ENCODE measurements at places on chromosomes 16 and 17.

DNA sequence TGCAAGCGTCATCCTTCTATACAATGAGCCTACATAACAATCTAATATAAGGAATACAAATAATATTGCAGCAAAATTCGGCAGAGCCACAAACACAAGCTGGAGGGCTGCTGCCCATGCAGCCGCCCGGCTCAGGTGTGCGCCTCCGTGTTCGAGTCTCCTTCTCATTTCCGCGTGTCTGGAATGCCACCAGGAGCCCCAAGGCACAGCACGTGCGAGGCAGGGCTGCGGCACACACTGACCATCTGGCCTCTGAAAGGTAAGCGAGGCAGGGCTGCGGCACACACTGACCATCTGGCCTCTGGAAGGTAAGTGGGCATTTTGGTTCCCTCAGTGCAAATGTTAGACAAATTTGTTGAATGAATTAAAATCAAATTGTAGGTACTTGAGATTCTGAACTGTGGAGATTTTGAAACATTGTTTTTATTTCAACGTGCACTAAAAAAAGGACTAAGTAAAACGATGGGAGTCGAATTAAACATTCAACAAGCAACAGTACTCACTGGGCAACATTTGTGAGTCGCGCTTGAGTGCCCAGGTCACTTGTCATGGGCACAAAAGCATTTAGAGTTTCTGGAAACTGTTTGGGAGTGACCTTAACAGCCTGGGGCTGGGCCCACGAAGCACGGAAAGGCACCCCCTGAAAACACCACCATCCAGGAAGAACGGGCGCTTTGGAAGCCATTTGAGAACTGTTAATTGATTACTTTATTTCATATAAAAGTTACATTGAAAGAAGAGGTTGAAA lies 37.4 kb downstream of the ZDHHC7 start:
- DNase-seq = no peak

DNA sequence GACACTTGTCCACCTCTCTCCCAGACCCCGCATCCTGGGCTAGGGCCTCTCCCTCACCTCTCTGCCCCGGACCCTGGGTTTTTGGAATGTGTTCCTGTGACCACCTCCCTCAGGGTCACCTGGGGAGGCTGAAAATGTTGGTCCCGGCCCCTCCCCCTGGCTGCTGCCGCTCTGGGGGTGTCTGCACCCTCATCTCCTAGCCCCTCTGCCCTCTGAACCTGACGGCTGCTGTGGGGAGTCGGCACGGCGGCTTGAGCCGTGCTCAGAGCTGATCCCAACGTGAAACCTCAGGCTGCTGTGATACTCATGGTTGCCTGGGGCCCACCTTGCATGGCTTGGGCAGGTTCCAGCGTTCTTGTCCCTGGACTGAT lies 42.8 kb downstream of the ADCY7 start:
- no peak for DNase-seq

GRCh38 chr16:52800432-52800831 lies 252.3 kb downstream of the CHD9NB start:
- DNase-seq = no peak

- no peak for DNase-seq
These were observed 211.4 kb downstream of the BCAS3 start for GRCh38 chr17:60888812-60889709.

GRCh38 chr17:11292491-11292890 lies 51.5 kb downstream of the SHISA6 start:
- no peak for DNase-seq

DNA sequence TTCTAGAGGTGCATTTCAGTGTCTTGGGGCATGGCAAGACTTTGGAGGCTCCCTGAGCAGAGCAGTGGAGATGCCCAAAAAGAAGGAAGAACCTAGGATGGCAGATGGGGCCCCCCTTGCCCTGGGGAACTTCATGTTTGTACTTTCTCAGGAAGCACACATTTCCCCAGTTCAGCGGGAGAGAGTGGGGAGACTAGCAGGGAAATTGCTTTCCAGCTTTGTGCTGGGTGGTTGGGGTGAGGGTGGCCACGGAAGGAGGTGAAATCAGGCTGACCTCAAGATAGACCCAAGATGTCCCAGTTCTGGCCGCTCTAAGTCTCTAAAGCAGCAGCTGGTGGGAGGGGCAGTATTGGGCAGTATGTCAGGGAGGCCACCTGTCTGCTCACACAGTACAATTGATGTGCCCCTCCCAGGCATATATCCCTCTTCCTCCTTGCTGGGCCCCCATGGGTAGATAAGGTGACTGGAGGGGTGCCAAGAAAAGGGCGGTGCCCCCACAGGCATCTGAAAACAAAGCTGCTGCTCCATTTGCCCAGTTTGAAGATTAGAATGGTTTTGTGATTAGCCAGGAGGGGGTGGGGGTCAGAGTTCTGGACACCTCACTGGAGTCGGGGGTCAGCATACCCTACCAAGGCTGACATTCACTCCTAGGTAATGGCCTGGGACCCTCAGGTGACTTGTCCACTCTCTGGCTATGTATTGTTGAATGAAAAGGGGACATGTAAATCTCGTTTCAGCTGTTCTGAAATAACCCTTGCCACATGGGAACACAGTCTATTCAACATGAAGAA lies 17.1 kb upstream of the NAGLU start:
- DNase-seq = no peak

DNA sequence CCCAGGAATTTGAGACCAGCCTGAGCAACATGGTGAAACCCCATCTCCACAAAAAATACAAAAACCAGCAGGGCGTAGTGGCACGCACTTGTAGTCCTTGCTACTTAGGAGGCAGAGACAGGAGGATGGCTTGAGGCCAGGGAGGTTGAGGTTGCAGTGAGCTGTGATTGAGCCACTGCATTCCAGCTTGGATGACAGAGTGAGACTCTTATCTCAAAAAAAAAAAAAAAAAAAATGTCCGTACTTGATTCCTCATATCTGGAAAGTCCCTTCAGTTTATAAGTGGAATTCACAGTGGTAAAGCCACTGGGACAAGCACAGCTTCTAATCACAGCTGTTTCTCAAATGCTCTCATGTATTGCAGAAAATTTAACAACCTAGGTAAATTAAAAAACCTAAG lies 78.6 kb upstream of the CREBBP start:
- no peak for DNase-seq

DNA sequence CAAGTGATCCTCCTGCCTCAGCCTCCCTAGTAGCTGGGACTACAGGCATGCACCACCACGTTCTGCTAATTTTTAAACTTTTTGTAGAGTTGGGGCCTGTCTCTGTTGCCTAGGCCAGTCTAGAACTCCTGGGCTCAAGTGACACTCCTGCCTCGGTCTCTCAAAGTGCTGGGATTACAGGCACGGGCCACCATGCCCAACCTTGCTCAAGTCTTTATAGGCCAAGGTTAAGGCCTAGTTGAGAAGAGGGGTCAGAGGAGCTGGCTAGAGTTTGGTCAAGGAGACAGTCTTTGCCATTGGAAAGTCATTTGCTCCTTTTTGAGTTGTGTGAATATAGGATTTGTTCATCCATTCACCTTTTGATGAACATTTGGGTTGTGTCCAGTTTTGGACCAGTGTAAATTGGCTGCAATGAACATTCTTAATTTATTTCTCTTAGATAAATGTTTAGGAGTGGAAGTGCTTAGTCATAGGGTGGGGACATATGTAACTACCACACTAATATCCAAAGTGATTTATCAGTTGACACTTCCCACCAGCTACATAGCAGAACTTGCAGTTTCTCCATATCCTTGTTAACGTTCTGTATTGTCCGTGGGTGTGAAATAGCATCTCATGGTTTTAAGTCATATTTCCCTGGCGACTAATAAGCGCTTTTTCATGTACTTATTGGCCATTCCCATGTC lies 30.7 kb upstream of the ARHGAP17 start:
- no peak for DNase-seq

DNA sequence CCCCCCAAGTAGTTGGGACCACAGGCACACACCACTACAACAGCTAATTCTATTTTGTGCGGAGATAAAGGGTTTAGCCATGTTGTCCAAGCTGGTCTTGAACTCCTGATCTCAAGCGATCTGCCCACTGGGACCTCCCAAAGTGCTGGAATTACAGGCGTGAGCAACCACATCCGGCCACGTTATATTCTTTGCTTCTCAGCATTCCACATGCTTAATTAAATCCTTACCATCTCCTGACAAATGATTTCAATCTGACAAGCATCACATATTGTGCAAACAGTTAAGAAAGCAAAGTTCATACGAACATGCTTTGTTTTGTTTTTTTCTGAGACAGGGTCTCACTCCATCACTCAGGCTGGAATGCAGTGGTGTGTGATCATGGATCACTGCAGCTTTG lies 18.2 kb downstream of the HIGD1B start:
- no peak for DNase-seq

DNA sequence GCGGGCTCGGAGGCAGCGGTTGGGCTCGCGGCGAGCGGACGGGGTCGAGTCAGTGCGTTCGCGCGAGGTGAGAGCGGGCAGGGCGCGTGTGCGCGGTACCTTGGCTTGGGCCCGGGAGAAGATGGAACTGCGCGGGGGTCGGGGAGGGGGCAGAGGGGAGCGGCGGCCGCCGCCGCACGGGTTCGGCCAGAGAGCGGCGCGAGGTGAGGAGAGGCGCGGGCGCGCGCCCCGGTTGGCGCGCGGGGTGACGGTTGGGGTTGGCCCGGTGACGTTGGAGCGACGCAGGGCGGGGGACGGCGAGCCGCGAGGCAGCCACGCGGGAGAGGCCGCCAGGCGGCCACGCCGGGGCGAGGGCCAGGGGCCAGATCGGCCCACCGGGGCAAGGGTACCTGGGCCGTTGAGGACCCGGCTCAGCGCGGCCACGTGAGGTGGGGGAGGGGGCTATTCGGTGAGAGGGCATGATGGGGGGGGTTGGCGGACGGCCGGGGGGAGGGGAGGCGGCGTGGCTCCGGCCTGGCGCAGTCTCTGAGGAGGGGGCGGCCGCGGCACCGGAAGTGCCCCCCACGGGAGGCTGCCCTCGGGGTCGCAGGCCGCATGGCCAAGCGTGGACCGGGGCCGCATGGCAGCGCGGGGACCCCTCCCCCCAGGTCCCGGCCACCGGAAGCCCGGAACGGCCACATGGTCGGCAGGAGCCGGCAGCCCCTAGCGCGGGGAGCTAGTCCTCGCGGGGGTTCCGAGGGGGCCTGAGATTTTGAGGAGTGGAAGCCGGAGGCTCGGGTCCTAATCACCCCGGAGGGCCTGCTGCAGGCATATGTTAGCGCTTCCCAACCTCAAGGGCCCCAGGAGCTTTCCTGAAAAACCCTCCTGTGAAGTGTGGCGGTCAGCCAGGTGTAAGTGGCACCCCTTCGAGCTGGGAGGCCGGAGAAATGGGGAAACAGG lies 527 bp downstream of the EIF5A start:
- DNase-seq = peak; percentile 60

- no peak for DNase-seq
These were observed 361.6 kb downstream of the GRIN2A start for GRCh38 chr16:9820476-9821246.

DNA sequence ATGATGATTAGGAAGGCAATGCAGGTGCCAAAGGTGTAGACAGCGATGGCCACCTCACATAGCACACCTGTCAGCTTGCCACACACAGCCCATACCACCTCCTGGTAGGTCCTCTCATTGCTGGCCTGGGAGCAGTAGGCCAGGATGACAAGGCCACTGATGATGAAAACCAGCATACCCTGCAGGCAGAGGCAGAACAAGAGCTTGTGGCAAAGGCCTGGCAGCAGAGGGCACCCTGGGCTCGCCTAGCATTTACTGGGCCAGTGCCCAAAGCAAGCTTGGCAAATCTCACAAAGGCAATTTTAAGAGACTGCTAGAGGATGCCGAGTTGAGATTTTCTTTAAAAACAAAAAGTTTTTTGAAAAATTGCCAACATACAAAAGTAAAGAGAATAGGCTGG lies 5.9 kb downstream of the SLC38A7 start:
- DNase-seq = no peak

DNA sequence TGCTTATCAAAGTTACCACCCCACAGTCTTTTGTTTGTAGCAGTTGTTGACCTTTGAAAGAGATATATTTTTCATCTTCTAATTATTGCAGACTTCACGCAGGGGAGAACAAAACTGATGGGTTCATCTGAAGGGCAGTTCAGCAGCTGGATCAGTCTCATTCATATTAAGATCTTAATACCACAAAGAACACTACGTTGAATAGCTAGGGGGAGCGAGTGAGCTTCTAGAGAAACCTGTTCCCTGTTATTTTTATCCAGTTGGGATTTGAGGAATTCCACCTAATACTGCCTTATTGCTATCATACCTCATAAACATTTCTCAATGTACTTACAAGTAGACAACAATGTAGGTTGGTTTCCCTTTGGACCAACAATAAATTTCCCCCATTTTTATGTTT lies 306.1 kb upstream of the KIF2B start:
- DNase-seq = no peak

GRCh38 chr16:77306075-77306474 lies 106.9 kb downstream of the SYCE1L start:
- DNase-seq = no peak

DNA sequence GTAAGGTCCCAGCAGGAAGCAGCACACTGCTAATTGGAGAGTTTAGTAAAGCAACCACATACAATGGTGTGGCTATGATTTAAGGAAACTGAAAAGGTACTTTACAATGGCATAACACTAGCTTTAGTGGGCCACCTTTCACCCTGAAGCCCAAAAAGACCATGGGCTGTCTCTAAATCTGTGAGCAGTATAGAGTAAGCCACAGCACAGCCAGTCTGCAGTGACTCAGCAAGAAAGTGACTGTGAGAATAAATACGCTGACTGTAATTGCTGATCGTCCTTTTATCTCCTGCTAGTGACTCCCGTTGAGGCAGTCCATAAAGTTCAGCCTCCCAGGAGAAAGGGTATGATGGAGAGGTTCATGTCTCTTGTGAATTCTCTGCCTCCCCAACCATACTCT lies 679.8 kb upstream of the KIF2B start:
- DNase-seq = no peak

- peak; percentile 32 for DNase-seq
These were observed 13.9 kb downstream of the SARM1 start for GRCh38 chr17:28385406-28385805.

- no peak for DNase-seq
These were observed 76.0 kb downstream of the WIPI1 start for GRCh38 chr17:68381076-68381900.

GRCh38 chr16:27684047-27684446 lies 134.1 kb downstream of the KATNIP start:
- DNase-seq = no peak

DNA sequence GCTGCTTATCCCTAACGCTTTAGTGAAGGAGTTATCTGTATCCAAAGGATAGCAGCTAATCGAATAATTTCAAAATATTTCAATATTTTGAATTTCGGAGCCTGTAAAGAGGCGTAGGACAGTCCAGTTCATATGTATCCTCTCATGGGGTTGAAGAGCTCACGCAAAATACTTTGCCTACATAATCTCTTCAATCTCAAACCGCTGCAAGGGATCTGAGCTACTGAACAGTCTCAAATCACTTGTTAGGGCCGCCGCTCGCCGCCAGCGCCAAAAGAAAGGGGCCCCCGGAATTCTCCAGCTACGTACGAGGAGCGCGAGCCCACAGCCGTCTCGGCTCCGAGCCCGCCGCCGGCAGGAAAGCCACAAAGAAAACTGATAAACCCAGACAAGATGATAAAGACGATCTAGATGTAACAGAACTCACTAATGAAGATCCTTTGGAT lies 601 bp upstream of the RFWD3 start:
- DNase-seq = peak; percentile 30

- no peak for DNase-seq
These were observed 368.6 kb downstream of the CDH13 start for GRCh38 chr16:82995286-82995923.

All from stimulated activated CD4-positive, alpha-beta T cell treated with anti-CD3 and anti-CD28 coated beads, Interleukin-2, amount 100 ng/mL, for 24 hours (primary cell).